ENCODE measurements at places on chromosomes 16 and 17. TPM values are rescaled to one million over a fixed set of nuclear protein-coding genes. Genes with fewer than 3 reads are reported as not detected.
A peak's percentile ranks its signal among the peaks of the same experiment; 100 is the strongest.

The SLC4A1 gene
- total RNA-seq: not detected

The RPA1 gene
- 245 TPM for total RNA-seq

The PHB1 gene
- total RNA-seq: 110 TPM

The KAT7 gene
- 91.7 TPM for total RNA-seq

The CNGB1 gene
- total RNA-seq: not detected

The C16orf54 gene
- total RNA-seq: 84.2 TPM

The MFAP4 gene
- total RNA-seq: not detected

The CDH11 gene
- not detected for total RNA-seq

The RNF40 gene
- 94.7 TPM for total RNA-seq

DNA sequence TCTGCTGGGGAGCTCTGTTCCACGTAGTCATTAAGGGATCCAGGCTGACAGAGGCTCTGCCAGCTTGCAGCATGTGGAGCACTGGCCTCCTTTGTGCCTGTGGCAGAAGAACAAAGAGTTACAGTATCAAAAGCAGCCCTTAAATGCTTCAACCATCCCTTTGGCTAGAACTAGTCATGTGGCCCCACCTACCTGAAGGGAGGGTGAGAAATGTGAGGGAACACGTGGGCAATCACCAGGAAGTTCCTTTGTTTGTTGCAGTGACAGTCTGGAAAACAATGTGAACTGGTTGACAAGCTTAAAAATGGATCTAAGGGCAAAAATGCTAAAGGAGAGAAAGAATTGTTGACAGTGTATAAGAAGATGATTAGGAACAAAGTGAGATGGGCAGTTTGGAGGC is 290.4 kb upstream of the HSBP1 start:
- no peak for DNase-seq

GRCh38 chr16:77437859-77438258 is 3.0 kb upstream of the ADAMTS18 start:
- no peak for DNase-seq

GRCh38 chr16:55478827-55479429 is at the start of gene MMP2:
Gene MMP2 (plus strand): TSS chr16:55479198. CDS start chr16:55479480, 282 bp downstream.
- DNase-seq: no peak

- DNase-seq: no peak
Observed at GRCh38 chr16:1691276-1691675, 13.2 kb downstream of the JPT2 start.

GRCh38 chr17:33322063-33322462 is 29.0 kb upstream of the ASIC2 start:
- DNase-seq: no peak

GRCh38 chr17:75011401-75012095 is 922 bp upstream of the MRPL58 start:
- no peak for DNase-seq

DNA sequence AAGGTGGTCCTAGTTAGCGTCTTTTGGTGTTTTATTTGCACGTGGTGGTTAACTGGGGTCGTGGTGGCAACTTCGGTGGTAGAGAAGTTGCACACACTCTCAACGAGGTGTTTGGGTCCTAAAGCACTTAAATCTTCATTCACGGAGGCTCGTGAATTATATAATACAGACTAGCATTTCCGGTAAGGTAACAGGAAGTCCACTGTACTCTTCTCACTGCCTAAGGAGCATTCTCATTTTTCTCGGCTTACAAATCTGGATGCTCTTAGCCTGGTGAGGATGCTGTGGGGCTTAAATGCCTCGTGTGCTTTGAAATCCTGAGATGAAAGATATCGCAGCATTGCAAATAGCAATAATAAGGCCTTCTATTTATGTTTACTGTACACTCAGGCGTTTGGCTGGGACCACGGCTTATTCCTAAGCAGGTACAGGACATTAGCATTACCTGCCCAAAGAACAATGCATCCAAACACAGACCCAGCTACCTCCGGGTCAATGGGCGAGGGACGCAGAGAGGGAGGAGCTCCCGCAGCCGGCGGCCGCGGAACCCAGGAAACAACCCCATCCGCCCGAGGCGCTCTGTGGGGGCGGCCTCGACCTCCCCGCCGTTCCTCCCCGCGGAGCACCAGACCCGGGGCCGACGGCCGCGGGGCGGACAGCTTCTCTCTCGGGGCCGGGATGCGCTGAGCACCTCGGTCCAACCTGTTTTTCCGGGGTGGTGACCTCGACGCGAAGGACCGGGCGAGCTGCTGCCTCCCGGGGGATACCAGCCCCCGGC is 856 bp downstream of the DNAJA2 start:
- peak; percentile 72 for DNase-seq

DNA sequence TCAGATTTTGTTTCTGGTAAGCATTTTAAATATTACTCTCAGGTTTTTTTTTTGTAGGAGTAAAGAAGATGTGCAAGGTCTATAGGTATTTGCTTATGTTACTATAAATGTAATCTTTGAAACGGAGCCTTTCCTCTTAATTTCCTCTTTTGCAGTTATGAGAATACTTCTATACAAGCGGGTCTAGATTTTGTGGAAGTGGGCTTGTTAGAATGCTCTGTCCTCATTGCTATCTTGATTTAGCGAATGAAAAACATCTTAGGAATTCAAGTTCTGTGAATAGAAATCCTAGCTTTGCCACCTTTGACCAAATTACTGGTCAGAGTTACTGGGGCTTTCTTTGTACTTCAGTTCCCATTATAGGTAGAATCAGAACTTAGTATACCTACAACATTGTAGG is 80.3 kb downstream of the EFCAB13 start:
- DNase-seq: no peak

GRCh38 chr16:79865918-79866317 is 265.4 kb upstream of the MAF start:
- no peak for DNase-seq

- DNase-seq: no peak
Observed at GRCh38 chr17:42803074-42803883, 4.6 kb downstream of the CNTD1 start.

DNA sequence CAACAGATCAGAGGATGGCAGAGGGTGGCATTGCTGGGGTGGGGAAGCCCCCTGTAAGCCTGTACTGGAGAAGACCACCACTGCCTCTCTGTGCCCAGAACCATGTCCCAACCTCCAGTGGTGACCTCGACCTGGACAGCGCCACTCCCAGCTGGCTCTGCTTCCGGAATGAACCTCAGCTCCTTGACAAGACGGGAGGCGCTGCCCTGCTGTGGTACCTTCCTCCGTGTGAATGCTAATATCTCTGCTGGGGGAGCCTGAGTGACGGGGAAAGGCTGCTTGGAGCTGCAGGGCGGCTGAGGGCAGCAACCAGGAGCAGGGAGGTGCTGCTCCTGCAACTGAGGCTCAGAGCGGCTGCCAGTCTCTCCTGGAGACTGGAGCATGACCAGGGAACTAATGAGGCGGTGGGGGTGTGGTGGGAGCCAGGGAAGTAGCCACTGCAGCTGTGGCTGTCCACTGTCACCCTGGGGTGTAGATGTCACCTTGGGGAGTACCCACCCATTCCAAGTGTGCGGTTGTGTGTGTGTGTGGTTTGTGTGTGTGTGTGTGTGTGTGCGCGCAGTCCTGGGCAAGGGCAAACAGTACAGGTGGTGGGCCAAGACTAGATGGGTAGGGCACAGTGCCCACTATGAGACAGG is 6.2 kb downstream of the PRCD start:
- no peak for DNase-seq

DNA sequence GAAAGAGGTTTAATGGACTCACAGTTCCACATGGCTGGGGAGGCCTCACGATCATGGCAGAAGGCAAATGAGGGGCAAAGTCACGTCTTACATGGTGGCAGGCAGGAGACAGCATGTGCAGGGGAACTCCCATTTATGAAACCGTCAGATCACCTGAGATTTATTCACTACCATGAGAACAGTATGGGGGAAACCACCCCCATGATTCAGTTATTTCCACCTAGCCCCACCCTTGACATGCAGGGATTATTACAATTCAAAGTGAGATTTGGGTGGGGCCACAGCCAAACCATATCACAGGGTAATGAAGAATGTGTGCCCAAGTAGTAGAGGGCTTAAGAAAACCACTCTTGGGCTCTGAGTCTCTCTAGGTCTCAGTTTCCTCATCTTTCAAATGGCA is 85.1 kb downstream of the PRKCB start:
- no peak for DNase-seq

- no peak for DNase-seq
Observed at GRCh38 chr17:16463358-16464302, 28.4 kb downstream of the LRRC75A start.

DNA sequence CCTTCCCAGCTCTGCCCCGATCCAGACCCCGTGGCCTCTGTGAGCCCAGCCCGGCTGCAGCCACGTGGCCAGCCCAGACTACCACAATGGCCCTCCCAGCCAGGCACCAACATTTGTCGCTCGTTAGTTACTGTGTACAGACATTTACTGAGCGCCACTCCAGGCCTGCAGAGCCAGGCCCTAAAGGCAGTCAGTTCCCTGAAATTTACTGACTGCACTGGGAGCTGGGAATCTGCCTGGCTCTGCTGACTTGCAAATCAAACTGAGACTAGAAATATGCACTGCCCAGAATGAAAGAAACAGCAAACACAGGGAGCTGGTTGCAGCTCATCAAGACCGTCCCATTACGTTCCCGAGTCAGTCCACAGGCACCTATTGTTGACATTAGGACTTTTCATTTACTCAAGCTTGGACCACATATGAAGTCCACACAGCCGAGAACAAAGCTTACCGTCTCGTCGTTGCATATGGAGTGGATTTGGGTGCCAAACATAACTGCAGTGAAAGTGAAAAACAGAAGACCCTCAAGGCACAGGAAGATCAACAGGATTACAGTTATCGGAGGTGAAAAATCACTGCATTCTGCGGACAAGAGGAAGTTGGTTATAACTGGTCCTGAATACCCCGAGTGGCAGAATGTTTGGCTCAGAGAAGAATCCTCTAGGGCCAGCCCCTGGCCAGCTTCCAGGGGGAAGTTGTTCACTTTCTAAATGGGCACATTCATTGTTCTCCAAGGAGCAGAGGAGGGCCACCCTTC is 34.5 kb downstream of the ZDHHC7 start:
- DNase-seq: no peak
